ENCODE measurements at places on chromosomes 13 and 19. TPM values are rescaled to one million over a fixed set of nuclear protein-coding genes. Genes with fewer than 3 reads are reported as not detected.
A peak's percentile ranks its signal among the peaks of the same experiment; 100 is the strongest.

DNA sequence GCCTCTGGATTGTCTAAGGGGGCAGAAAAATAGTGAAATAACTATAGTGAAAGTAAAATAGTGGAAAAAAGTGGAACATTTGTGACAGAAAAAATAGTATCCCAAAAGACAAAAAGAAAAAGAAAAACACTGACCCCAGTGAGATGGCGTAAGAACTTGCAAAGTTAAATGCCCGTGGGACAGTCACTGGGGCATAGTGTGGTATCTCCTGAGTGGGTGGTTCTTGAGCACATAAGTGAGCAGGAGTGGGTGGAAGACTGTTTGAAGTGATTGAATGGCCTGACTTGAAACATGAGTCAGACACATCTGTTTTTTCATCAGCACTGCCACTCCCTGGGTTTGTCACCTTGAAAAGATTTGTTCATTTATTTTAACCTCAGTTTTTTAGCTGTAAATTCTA is 2.5 kb downstream of the ZNF430 start:
- peaks cover 30% of the 10 kb centered on the region for H3K4me1 ChIP-seq
- H3K36me3 ChIP-seq: no peaks in the 10 kb centered on the region
- no peaks in the 10 kb centered on the region for H3K27me3 ChIP-seq
- no peak overlapping the region for H3K4me3 ChIP-seq
- DNase-seq: no peak

GRCh38 chr13:71396149-71396548 is 470.9 kb downstream of the DACH1 start:
- no peak overlapping the region for H3K4me3 ChIP-seq
- H3K27me3 ChIP-seq: no peaks in the 10 kb centered on the region
- DNase-seq: no peak
- H3K36me3 ChIP-seq: no peaks in the 10 kb centered on the region
- H3K27ac ChIP-seq: no peak overlapping the region

DNA sequence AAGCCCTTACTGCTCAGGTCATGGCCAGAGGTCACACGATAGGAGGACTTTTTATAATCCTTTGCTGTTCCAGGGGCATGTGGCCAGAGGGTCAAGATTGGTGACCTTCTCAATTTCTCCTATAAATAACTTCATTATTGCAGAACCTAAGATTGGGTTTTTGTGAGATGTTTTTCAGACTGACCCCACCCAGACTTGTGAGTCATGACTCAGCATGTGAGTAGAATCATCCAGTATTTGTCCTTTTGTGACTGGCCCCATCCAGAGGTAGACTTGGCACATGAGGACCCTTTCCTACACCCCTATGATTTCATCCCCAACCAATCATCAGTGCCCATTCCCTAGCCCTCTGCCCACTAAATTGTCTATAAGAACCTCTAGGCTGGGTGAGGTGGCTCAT is 84.5 kb upstream of the ABCC4 start:
- H3K4me3 ChIP-seq: no peak overlapping the region
- H3K27ac ChIP-seq: no peak overlapping the region
- DNase-seq: no peak
- H3K27me3 ChIP-seq: no peaks in the 10 kb centered on the region
- no peaks in the 10 kb centered on the region for H3K36me3 ChIP-seq

GRCh38 chr19:39410017-39410830 is 2.2 kb upstream of the PLEKHG2 start:
- peaks cover 33% of the 10 kb centered on the region for H3K4me1 ChIP-seq
- peak overlapping the region; percentile 82 for H3K4me3 ChIP-seq
- H3K27ac ChIP-seq: peak overlapping the region; percentile 100
- H3K27me3 ChIP-seq: no peaks in the 10 kb centered on the region
- peaks cover 14% of the 10 kb centered on the region for H3K36me3 ChIP-seq
- peak; percentile 71 for DNase-seq

GRCh38 chr13:39956036-39956435 is 300.6 kb downstream of the COG6 start:
- H3K27me3 ChIP-seq: no peaks in the 10 kb centered on the region
- no peak for DNase-seq
- peaks cover 11% of the 10 kb centered on the region for H3K4me1 ChIP-seq
- H3K27ac ChIP-seq: no peak overlapping the region

GRCh38 chr13:41579881-41580280 is 122.5 kb downstream of the RGCC start:
- H3K4me3 ChIP-seq: no peak overlapping the region
- no peak for DNase-seq
- H3K27me3 ChIP-seq: no peaks in the 10 kb centered on the region
- no peak overlapping the region for H3K27ac ChIP-seq

DNA sequence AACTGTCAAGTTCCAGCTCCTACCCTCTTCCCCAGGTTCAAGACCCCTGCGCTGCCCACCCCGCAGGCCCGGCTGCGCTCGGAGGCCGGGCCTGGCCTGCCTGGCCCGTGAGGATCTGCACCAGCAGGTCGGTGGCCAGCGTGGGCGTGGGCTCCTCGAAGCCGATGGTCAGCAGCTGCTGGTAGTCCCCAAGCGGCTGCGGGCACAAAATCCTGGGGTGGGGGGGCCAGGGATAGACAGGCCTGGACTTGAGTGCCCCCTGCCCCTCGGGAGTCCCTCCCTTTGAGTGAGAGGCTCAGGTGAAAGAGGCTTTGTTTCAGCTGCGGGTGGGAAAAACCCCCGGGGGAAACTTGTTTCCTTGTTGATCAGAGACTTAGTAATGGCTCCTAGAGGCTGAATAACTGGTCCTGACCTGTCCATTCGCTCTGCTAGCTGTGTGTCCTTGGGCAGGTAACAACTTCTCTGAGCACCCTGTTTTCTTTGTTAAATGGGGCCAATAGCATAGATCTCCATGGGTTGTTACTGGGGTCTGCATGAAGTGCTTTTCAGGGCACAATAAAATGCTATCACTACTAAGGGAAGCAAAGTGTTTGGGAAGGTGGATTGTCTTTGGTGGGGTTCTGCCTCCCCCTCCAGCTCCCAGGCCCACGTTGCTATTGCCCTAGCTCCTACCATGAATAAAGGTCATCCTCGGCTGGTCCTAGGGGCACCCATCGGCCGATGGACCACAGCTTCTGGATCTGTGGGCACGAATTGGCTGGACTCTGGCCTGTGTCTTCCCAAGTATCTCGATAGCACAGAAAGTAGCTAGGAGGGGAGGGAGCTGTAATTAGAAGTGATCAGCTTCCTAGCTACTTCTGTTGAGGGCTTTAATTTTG is 3.5 kb downstream of the C19orf67 start:
- H3K4me1 ChIP-seq: peaks cover 15% of the 10 kb centered on the region
- no peak for DNase-seq
- no peaks in the 10 kb centered on the region for H3K27me3 ChIP-seq
- peak overlapping the region; percentile 75 for H3K27ac ChIP-seq
- H3K36me3 ChIP-seq: no peaks in the 10 kb centered on the region
- peak overlapping the region; percentile 86 for H3K4me3 ChIP-seq

The UNC13A gene
- total RNA-seq: not detected

The CYP4F8 gene
- not detected for total RNA-seq

The FCHO1 gene
- 73.2 TPM for total RNA-seq

The DEDD2 gene
- total RNA-seq: 62.9 TPM
